Colonic mucosa (tissue), 4 donors: ENCODE measurements at places on chromosomes 13 and 19. TPM values are rescaled to one million over a fixed set of nuclear protein-coding genes. Genes with fewer than 3 reads are reported as not detected.

DNA sequence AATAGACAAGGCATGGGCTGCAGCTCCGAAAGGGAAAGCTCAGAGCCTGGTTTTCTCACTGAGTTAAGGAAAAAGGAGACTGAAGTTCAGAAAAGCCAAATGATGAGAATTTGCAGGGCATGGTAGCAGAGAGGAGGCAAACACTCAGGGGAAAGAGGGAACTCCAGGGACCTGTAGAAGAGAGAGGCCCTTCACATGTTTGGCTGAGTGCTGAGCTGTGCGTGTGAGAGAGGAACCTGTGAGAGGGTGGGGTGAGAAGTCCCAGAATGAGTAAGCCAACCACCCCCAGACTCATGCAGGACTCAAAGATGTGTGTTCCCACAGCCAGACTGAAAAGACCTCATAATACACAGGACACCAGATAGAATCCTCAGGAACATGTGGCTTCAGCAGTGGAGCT is 2.8 kb upstream of the CRYL1 start:
- DNase-seq = no peak

DNA sequence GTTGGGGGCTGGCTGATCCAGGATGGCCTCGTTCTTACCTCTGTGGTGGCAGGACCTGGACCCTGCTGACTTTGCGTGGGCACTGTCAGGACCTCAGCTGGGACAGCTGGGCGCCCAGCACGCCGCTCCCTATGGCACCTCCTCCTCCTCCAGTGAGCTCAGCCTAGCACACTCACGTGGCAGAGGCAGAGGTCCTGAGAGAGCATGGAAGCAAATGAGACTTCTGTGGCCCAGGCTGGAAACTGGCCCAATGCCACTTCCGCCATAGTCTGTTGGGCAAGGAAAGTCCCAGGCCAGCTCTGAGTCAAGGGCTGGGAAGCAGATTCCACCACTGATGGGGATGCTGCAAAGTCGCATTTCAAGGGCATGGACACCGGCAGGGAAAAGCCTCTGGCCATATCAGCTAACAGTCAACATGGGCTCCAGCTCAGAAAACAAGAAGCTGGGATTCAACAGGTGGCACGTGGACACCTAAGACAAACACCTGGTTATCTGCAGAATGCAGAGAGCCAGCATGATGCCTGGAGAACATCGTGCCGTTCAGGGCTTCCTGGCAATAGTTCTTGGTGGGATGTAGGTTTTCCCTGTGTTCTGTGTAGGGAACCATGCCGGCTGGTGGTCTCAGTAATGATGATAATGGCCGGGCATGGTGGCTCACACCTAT is 16.7 kb downstream of the MYBPC2 start:
- no peak for DNase-seq

DNA sequence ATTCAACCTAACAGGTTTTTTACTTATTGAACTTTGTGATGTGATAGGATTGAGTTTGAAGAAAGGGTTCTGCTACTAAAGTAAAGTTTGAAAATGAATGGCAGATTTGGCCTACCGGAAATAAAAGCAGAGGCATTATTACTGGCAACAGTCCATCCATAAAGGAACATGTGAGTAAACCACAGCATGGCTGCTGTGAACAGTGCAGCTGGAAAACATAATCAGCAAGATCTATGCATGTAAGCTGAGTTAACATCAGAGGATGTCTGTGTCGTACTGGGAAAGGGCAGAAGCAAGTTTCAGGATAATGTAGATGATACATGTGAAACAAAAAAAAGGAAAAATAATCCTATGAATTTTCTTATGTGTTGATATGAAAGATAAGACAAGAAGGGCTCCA is 87.6 kb downstream of the CYSLTR2 start:
- no peak for DNase-seq

DNA sequence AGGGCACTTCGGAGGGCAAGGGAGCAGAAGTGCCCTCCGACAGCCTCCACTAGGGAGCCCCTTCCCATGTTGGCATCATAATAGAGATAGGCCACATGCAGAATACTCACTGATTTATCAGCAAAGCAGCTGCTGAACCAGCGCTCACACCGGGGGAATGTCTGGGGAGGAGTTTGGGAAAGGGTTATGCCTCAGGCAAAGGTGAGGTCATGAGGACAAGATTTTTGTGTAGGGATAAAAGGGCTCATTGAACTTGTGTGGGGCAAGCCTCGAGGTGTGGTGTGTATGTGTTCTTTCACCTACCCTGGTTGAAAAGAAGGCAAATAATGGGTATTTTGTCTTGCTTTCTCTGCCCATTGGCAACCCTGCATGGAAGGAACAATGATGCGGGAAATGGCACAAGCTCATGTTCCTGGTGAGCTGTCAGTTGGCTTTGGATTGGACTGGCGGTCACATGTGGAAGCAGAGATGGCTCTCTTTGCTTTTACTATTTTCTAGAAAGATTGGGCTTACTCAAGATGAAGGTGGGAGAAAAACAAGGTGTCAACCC is 39.1 kb upstream of the SLC7A9 start:
- DNase-seq = no peak

- no peak for DNase-seq
Measured at GRCh38 chr13:73832128-73832588, 302.0 kb downstream of the KLF12 start.

GRCh38 chr13:32075170-32075851 is 43.7 kb downstream of the FRY start:
- no peak for DNase-seq

GRCh38 chr19:2184422-2184975 is 20.8 kb downstream of the DOT1L start:
- no peak for DNase-seq

DNA sequence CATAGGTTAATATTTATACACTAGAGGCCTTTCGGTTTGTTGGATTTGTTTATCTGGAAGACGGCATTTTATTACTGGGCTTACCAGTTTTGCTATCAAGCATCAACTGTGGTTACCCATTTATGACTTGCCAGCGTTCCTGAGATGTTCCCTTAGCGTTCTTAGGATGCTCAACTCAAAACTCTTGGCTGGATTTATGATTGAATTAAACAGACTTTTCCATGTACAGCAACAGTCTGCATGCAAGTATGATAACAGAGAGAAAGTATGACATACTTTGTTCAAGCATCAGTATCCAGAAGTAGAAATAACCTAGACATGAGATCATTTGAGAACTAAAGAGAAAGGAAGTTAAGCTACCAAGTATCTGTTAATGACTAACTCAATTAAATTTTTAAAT is 29.9 kb upstream of the RNF113B start:
- DNase-seq = no peak

PEG3 gene
- total RNA-seq = 1.4 TPM

STARD13 gene
- 21.3 TPM for total RNA-seq

VSTM2B gene
- total RNA-seq = not detected

FAM216B gene
- not detected for total RNA-seq
